ENCODE measurements at places on chromosomes 3 and 15. TPM values are rescaled to one million over a fixed set of nuclear protein-coding genes. Genes with fewer than 3 reads are reported as not detected.

- DNase-seq, result no peak
- no peaks in the 10 kb centered on the region for H3K36me3 ChIP-seq
- H3K27ac ChIP-seq, result no peak overlapping the region
- H3K4me1 ChIP-seq, result no peaks in the 10 kb centered on the region
- no peak overlapping the region for H3K4me3 ChIP-seq
These were observed 420.6 kb downstream of the TBL1XR1 start for GRCh38 chr3:176776622-176777175.

- no peaks in the 10 kb centered on the region for H3K27me3 ChIP-seq
- no peaks in the 10 kb centered on the region for H3K4me1 ChIP-seq
- H3K4me3 ChIP-seq, result no peak overlapping the region
- H3K27ac ChIP-seq, result no peak overlapping the region
These were observed 146.2 kb upstream of the SEMA6D start for GRCh38 chr15:47570881-47571640.

Gene GALNT15
- total RNA-seq, result 25.1 TPM

GRCh38 chr3:10442151-10442795 is 63.1 kb downstream of the ATP2B2 start:
- no peaks in the 10 kb centered on the region for H3K27me3 ChIP-seq
- no peak overlapping the region for H3K4me3 ChIP-seq
- H3K36me3 ChIP-seq, result no peaks in the 10 kb centered on the region
- no peak for DNase-seq
- H3K27ac ChIP-seq, result no peak overlapping the region
- no peaks in the 10 kb centered on the region for H3K4me1 ChIP-seq

Gene GOLGA6L10
- total RNA-seq, result 4.3 TPM

- no peaks in the 10 kb centered on the region for H3K27me3 ChIP-seq
- no peak for DNase-seq
- H3K4me3 ChIP-seq, result no peak overlapping the region
These were observed 22.0 kb upstream of the PGPEP1L start for GRCh38 chr15:99029341-99030144.

GRCh38 chr3:172089250-172089649 is 49.9 kb downstream of the FNDC3B start:
- no peaks in the 10 kb centered on the region for H3K36me3 ChIP-seq
- no peaks in the 10 kb centered on the region for H3K27me3 ChIP-seq
- no peak overlapping the region for H3K4me3 ChIP-seq
- DNase-seq, result no peak
- H3K27ac ChIP-seq, result no peak overlapping the region
- peaks cover 19% of the 10 kb centered on the region for H3K4me1 ChIP-seq

DNA sequence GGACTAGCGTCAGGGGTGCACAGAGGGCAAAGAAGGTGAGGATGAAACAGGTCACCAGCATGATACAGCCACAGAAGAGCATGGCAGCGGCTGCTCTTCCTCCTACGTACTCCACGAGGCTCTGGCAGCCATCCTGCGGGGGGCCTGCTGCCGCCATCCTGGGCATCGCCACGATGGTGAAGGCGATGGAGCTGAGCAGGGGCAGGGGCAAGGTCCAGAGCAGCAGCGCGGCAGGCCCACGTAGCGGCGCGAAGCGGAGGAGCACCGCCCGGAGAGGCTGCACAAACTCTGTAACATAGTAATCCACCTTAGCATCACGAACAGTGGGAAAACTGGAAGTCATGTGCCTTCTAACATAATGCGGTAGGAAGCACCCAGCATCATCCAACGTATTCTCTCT is 491.6 kb downstream of the PYDC2 start:
- no peaks in the 10 kb centered on the region for H3K36me3 ChIP-seq
- H3K4me3 ChIP-seq, result no peak overlapping the region
- no peaks in the 10 kb centered on the region for H3K27me3 ChIP-seq
- no peaks in the 10 kb centered on the region for H3K4me1 ChIP-seq
- peak; percentile 52 for DNase-seq

DNA sequence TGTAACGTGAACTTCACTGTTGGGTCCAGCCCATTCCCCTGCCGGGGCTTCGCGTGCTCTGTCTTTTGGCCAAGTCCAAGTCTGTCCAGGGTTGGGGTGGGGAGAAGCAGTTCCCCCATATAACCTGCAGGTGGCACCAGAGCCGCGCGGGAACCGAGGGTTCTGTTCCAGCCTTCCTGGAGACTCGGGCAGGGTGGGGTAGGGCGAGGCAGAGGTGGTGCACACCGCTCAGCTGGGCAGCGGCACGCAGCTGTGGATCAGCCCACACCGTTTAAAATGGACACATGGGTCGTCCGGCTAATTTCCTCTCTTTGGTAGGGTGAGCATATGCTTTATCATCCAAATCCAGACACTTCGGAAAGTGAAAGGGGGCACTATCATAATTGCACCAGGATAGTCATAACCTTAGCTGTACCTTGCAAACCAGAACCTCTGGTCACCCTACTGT is 118.1 kb downstream of the TBC1D2B start:
- H3K36me3 ChIP-seq, result no peaks in the 10 kb centered on the region
- peak overlapping the region; percentile 26 for H3K4me3 ChIP-seq
- DNase-seq, result peak; percentile 83
- H3K27ac ChIP-seq, result no peak overlapping the region
- H3K4me1 ChIP-seq, result peaks cover 8% of the 10 kb centered on the region
- H3K27me3 ChIP-seq, result no peaks in the 10 kb centered on the region

DNA sequence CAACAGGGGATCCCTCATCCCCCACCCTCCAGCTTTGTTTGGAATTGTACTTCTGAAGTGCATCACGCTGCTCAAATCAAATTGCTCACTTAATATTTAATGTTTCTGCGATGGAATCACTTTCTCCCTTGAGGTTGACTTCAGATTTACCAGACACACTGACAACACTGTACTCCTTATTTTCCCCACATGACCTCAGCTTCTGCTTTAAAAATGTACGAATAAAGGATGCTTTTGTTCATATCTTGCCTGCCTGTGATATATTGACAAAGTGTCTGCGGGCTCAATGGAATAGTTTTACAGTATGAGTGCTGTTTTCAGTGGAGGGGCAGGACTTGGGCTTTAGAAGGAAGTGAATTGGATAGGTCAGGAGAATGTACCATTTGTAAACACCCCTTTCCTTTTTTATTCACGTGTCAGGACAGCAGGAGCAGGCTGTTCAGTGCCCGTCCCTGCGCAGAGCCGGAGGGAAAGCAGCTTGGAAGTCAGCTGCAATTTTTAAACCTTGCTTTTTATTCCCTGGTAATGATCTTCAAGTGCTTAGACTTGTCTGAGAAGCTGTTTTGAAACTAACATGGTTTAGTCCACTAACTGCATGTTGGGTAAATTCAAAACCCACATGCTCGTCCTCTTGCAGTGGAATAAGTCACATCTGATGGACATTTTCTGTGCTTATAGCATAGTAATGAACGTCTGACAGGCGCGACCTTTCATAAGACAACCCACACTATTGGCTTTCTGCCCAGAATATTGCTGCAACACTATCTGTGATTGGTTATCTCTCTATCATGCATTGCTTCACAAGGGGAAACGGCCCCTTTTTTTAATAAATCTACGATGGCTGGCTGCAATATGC is 29.9 kb downstream of the MBNL1 start:
- peak overlapping the region; percentile 18 for H3K4me3 ChIP-seq
- H3K27me3 ChIP-seq, result no peaks in the 10 kb centered on the region
- DNase-seq, result no peak
- peaks cover 88% of the 10 kb centered on the region for H3K4me1 ChIP-seq
- H3K27ac ChIP-seq, result peak overlapping the region; percentile 89

- no peaks in the 10 kb centered on the region for H3K27me3 ChIP-seq
- DNase-seq, result no peak
- H3K27ac ChIP-seq, result no peak overlapping the region
- no peaks in the 10 kb centered on the region for H3K4me1 ChIP-seq
- H3K4me3 ChIP-seq, result no peak overlapping the region
- no peaks in the 10 kb centered on the region for H3K36me3 ChIP-seq
These were observed 153.4 kb upstream of the THRB start for GRCh38 chr3:24648063-24648462.

Gene TMIE
- 1.8 TPM for total RNA-seq

Gene SLC6A11
- 0.07 TPM for total RNA-seq

DNA sequence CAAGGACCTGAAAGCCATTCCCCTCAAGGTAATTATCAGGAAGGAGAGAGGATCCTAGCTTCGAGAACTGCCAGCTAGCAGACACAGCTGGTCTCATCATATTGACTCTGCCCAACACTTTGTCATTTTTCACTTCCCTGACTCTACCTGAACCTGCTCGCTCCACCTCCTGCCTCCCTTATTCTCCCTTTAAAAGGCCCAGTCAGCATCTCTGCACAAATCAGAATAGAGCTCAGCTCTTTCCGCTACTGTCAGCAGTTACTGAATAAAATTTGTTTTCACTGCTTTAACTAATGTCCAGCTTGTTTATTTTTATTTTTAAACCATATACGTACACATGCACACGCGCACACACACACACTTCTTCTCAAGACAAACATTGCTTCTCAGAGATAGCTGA is 57.2 kb upstream of the MCF2L2 start:
- DNase-seq, result no peak
- H3K4me3 ChIP-seq, result no peak overlapping the region
- peaks cover 22% of the 10 kb centered on the region for H3K4me1 ChIP-seq
- H3K27ac ChIP-seq, result no peak overlapping the region
- H3K36me3 ChIP-seq, result no peaks in the 10 kb centered on the region
- H3K27me3 ChIP-seq, result no peaks in the 10 kb centered on the region

DNA sequence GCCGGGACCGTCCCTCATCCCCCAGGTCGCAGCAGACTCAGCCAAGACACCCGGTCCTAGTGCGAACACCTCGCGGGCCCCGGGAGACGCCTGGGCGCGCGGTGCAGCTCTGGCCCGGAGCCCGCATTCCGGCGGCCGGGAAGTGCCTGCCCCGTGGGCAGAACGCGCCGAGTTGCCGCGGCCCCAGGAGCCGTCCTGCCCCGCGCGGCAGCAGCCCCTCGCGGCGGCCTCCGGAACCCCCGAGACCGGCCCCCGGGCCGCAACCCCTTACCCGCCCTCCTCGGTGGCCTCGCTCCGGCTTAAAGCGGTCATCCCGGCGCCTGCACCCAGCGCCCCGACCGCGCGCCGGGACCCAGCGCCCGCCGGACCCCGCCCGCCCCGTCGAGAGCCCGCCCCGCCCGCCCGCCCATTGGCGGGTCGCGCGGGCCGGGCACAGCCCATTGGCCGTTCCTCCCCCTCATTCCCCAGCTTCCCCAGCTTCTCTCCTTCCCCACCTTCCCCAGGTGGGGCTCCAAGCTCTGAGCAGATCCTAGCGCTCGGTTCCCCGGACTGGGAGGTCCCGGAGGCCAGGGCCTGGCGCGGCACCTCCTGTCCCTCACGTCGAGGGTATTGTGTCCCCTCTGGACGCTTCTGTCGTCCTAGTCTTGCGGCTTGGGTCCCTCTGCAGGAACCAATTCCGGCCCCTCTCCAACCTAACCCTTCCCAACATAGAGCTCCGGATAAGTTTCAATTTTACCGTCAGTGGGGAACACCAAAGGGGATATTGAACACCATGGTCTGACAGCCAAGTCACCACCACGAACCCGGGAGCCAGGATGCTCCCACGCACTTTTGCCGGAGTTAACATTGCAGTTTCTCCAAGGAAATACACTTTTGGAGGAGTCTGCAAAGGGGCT is at the start of gene GRAMD2A:
GRAMD2A (minus strand) TSS at position 328 of the 896 bp plus-strand sequence.
- H3K27me3 ChIP-seq, result no peaks in the 10 kb centered on the region
- H3K4me1 ChIP-seq, result peaks cover 8% of the 10 kb centered on the region
- H3K27ac ChIP-seq, result peak within 1 kb of the TSS; percentile 81
- no peak within 1 kb of the TSS for H3K4me3 ChIP-seq
- H3K36me3 ChIP-seq, result peaks cover 44% of the 10 kb centered on the region

Gene ARPP21
- total RNA-seq, result not detected

- no peak overlapping the region for H3K27ac ChIP-seq
- no peaks in the 10 kb centered on the region for H3K27me3 ChIP-seq
- H3K4me3 ChIP-seq, result no peak overlapping the region
- H3K4me1 ChIP-seq, result no peaks in the 10 kb centered on the region
These were observed 40.3 kb downstream of the SLC6A20 start for GRCh38 chr3:45756055-45756454.

Gene ATP8B4
- total RNA-seq, result 4.7 TPM

DNA sequence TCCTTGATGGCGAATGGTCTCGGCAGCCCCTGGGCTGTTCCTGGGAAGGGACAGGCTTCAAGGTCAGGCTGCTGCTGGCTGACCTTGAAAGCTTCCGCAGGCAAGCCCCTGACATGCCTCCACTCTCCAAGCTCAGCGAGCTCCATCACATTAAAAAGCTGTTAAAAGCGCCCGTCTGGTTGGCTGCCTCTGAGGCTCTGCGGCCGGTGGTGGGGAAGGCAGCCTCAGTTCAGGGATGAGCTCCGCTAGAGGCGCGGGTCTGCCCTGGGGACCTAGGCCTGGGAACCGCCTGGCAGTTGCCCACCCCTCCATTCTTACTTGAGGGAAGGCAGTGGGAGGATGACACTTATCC is 103.8 kb downstream of the LINGO1 start:
- no peak overlapping the region for H3K27ac ChIP-seq
- H3K36me3 ChIP-seq, result no peaks in the 10 kb centered on the region
- DNase-seq, result no peak
- no peak overlapping the region for H3K4me3 ChIP-seq
- H3K27me3 ChIP-seq, result no peaks in the 10 kb centered on the region

Gene SCN11A
- total RNA-seq, result not detected

Gene SLC28A2
- total RNA-seq, result not detected

Gene SHC4
- 0.20 TPM for total RNA-seq

- H3K36me3 ChIP-seq, result no peaks in the 10 kb centered on the region
- H3K4me1 ChIP-seq, result no peaks in the 10 kb centered on the region
- no peaks in the 10 kb centered on the region for H3K27me3 ChIP-seq
- no peak overlapping the region for H3K27ac ChIP-seq
- no peak overlapping the region for H3K4me3 ChIP-seq
These were observed 714.0 kb downstream of the CADM2 start for GRCh38 chr3:85672761-85673160.

Gene POLR2M
- total RNA-seq, result 102 TPM

DNA sequence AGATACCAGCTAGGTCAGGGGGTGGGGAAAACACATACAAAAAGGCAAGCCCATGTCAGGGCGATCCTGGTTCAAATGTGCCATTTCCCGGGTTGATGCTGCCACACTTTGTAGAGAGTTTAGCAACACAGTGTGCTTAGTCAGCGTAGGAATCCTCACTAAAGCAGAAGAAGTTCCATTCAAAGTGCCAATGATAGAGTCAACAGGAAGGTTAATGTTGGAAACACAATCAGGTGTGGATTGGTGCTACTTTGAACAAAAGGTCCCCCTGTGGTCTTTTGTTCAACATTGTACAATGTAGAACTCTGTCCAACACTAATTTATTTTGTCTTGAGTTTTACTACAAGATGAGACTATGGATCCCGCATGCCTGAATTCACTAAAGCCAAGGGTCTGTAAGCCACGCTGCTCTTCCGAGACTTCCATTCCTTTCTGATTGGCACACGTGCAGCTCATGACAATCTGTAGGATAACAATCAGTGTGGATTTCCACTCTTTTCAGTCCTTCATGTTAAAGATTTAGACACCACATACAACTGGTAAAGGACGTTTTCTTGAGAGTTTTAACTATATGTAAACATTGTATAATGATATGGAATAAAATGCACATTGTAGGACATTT is 28.9 kb downstream of the TPM1 start:
- H3K27me3 ChIP-seq, result no peaks in the 10 kb centered on the region
- H3K36me3 ChIP-seq, result peaks cover 53% of the 10 kb centered on the region
- peaks cover 12% of the 10 kb centered on the region for H3K4me1 ChIP-seq
- peak overlapping the region; percentile 7 for H3K27ac ChIP-seq
- DNase-seq, result no peak

Gene CDC25A
- total RNA-seq, result 1.1 TPM

Measured in upper lobe of left lung (tissue), 6 donors.